HCEC 1CT (cell line): ENCODE measurements at places on chromosomes 16 and 17.

DNA sequence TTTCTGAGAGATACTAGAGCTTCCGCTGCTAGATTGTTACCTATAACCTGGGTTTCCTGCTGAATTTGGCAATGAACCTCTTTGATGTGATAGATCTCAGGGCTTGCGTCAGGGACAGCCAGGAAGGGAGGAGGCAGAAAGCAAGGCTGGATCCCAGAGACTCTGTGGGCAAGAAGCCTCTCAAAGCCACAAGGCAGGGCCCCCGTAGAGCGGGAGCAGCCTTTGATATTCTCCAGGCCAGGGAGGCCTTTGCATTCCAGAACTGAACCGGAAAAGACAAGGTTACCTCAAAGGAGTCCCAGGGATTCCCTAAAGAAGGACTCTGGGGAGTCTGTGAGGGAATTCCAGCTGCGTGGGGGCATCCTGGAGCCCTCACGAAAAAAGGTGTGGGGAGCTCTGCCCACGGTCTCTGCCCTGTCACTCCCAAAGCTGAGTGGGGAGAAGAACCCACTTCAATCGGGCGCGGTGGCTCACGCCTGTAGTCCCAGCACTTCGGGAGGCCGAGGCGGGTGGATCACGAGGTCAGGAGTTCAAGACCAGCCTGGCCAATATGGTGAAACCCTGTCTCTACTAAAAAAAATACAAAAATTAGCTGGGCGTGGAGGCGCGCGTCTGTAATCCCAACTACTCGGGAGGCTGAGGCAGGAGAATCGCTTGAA is 14.3 kb upstream of the SCIMP start:
- no peak for DNase-seq

DNA sequence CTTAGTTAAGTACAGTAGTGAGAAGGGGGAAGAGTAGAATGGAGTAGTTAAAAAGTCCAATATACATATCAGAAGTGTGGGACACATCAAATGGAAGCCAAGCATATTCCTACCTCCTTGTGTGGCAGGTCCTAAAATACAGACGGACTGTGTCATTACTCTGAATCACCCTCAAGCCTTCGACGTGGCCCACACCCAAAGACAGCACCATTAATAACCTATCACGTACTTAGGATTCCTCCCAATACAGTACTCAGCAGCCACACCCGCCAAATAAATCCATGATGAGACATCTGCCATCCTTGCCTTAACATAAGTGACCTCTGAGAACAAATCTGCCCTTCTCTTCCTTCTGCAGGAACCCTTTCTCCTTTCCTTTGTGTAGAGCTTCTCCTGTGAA is 38.9 kb downstream of the UBE2G1 start:
- DNase-seq = peak; percentile 92

GRCh38 chr17:59011975-59012374 is 94.7 kb downstream of the TRIM37 start:
- DNase-seq = no peak

GRCh38 chr16:83935858-83936255 is 17.2 kb upstream of the OSGIN1 start:
- no peak for DNase-seq

GRCh38 chr17:59914274-59914854 is 21.4 kb downstream of the RPS6KB1 start:
- peak; percentile 45 for DNase-seq

- no peak for DNase-seq
Observed at GRCh38 chr16:7443142-7443541, 110.5 kb downstream of the RBFOX1 start.

DNA sequence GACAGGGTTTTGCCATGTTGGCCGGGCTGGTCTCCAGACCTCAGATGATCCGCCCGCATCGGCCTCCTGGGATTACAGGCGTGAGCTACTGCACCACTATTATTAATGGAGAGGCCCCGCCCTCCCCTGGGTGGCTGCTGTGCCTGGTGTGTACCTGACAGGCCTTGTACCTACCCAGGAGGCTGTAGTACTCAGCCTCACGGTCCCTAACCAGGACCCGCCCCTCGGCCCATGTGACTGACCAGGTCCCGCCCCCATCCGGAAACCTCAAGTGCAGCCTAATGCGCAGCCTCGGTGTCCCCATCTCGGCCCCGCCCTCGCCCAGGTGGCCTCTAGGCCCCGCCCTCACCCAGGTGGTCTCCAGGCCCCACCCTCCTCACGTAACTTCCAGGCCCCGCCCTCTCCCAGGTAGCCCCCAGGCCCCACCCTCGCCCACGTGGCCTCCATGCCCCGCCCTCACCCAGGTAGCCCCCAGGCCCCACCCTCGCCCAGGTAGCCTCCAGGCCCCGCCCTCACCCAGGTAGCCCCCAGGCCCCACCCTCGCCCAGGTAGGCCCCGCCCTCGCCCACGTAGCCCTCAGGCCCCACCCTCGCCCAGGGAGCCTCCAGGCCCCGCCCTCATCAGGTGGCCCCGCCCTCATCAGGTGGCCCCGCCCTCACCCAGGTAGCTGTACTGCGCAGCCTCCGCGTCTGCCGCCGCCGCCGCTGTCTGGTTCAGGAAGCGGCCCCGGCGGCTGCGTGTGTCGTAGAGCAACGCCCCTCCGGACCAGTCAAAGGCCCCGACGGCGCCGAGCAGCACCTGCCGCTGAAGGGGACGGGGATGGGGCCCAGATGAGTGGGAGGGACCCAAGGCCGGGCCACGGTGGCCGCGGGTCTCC is 31.0 kb downstream of the HASPIN start:
- no peak for DNase-seq

GRCh38 chr16:75246504-75247205 is 4.8 kb downstream of the BCAR1 start:
- peak; percentile 40 for DNase-seq

GRCh38 chr17:61352781-61353491 is 46.7 kb upstream of the TBX2 start:
- DNase-seq = no peak

DNA sequence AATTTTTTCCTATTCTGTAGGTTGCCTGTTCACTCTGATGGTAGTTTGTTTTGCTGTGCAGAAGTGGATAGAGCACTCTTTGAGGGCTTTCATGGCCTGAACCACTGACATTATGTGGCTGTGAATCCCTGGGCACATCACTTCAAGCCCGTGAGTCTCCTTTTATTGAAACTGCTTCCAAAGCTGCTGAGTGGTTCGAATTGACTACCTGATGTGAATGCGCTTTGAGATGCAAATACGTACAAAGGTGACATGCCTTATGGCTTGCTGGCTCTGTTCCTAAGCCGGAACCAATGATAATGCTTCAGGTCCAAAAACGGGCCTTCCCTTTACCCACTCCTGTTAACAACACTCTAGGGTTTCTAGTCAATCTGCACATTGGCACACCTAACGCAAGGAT is 34.3 kb downstream of the ASPA start:
- no peak for DNase-seq

DNA sequence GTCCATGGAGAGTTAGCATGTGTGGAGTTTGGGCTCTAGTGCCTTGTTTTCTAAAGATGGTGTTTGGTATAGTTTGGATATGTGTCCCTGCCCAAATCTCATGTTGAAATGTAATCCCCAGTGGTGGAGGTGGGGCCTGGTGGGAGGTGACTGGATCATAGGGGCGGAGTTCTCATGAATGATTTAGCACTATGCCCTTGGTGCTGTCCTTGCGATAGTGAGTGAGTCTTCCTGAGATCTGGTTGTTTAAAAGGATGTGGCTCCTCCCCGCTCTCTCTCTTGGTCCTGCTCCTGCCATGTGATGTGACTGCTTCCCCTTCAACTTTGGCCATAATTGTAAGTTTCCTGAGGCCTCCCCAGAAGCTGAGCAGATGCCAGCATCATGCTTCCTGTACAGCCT is 8.9 kb upstream of the ZNF19 start:
- DNase-seq = no peak
